RWPE2 (cell line): ENCODE measurements at places on chromosomes 7 and 10.

DNA sequence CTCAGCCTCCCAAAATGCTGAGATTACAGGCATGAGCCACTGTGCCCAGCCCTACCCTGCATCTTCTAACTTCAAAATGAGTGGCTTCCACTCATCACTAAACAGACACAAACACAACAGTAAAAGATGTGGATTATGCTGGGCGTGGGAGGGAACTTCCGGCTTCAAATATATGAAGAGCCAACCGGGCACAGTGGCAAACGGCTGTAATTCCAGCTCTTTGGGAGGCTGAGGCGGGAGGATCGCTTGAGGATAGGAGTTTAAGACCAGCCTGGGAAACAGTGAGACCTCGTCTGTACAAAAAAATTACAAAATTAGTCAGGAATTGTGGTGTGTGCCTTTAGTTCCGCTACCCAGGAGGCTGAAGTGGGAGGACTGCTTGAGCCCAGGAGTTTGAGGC is 92.2 kb upstream of the GNA12 start:
- peak; percentile 22 for DNase-seq

GRCh38 chr10:93751832-93752231 is 5.9 kb upstream of the LGI1 start:
- DNase-seq = no peak

DNA sequence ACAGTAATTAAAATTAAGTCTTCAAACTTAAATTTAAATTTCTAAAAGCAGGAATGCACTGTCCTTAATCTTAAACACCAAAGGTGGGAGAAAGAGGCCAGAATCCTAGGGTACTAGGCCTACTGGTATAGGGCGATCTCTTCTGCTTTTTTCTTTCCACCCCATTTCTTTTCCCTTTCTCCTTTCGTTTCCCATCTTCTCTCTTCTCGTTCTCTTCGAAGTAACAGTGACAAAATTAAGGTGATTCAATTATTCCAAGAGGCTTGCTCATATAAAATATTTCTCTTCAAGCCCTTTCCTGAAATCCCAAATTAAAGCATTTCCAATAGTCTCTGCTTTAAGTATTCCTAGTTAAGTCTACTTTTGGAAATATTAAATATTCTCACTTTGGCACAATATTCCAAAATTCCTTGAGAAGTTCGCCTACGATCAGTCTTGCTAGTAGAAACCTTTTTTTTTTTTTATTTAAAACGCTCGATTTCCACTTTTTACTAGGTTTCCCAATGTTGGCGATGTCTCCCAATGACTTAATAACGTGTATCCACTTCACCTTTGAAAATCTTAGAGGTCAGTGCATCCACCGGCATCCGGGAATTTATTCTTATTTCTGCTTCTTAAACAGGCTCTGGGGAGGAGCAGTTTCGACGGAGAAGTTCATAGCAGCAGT is 765 bp upstream of the LCOR start:
- DNase-seq = no peak

DNA sequence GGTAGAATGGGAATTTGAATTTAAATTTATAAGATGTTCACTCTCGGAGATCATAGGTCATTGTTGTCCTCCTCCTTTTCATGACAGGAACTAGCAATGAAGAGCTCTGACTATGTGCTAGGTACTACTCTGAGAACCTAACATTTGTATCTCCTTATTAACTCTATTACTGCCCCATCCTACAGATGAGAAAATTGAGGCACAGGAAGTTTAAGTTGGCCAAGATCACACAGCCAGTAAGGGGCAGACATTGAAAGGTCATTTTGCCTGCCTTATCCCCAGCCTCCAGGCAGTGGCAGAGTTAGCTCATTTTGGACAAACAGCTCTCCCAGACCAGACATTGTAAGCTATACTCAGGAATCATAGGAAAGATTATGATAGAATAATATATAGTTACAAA is 6.0 kb downstream of the SRGN start:
- no peak for DNase-seq

DNA sequence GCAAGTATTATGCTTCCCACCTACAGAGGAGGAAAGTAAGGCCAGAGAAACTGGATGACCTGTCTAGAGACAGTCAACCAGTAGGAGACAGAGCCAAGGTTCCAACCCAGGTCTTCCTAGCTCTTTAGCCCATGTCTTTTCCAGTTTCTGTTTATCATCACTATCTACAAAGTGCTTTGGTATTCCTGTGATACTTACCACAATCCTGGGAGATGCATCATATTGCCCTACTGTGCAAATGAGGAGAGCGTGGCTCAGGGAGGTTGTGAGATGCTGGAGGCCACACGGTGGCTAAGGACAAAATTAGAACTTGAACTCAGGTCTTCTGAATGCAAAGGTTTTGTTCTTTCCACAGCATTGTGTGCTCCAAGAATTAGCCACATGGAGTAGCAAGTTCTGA is 11.2 kb upstream of the PLEKHA1 start:
- DNase-seq = no peak

GRCh38 chr10:100750291-100751210 is 5.2 kb downstream of the PAX2 start:
- no peak for DNase-seq
